ENCODE measurements at places on chromosomes 7 and 10.
A peak's percentile ranks its signal among the peaks of the same experiment; 100 is the strongest.

GRCh38 chr7:124652237-124652636, 113.4 kb downstream of the GPR37 start:
- no peak for DNase-seq

DNA sequence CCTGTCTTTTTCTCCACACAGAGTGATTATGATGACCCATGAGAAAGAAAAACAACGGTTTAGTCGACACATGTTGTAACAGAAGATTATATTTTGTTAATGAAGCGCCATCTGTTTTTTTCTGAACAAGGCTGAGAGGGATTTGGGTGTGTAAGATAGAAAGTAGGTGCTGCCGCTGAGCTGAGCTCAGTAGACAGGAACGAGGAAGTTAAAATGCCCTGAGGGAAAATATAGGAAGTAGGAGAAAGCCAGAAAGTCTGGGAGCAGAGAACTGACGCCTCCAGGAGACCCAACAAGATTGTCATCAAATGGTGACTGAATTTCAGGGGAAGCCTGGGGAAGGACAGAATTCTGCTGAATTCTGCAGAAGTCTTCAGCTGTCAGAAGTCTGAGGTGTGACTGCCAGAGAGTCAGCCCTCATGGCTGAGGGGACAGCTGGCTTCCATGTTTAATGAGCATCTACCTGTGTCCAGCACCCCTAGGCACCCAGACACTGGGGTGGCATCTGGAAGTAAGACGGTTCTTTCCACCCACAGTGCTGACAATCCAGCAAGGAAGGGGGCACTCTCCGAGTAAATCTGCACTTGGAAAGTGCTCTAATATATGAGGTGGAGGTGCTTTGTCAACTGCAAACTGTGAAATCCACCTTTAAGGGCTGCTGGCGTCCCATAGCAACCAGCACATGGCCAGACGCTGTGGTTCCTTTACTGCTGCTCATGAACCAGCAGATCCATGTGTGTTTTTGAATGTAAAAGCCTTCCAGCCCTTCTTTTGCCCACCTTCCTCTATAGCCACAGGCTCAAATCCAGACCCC, 12.5 kb upstream of the TSPAN15 start:
- DNase-seq, result no peak

DNA sequence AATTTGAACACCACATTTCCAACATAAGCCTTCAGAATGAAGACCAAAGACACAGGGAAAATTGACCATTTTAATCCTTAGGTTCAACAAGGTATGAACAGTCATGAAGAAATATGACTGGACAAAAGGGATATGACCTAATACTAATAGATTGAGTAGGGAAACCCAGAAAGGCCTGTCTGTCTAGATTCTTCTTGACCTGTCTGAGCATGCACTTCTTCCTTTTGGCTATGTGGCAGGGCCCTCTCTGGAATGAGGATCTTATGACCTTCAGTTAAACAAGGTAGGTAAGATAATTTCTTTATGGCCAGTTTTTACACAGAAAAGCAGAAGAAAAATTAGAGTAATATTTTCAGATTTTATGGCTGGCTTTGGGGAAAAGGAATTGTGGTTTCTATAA, 3.0 kb upstream of the PHYHIPL start:
- no peak for DNase-seq

DNA sequence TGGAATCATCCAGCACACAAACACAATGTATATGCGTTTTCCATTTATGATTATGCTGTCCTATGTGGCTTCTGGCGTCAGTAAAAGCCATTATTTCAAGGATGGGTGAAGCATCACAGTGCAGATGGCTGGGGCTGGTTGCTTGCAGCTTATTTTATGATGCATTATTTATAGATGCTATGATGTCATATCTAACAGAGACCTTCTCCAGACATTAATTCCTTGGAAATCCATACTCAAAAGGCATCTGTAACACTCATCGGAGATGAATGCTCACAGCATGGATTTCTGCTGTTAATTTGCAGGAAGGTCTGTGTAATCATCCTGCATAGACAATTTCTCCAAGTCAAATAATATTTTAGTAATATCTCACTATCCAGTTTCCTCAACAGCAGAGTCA, 7.2 kb downstream of the RGS10 start:
- no peak for DNase-seq

GRCh38 chr7:6416516-6417145, 31.1 kb downstream of the DAGLB start:
- DNase-seq, result no peak

- no peak for DNase-seq
Measured at GRCh38 chr7:126702242-126703016, 550.3 kb downstream of the GRM8 start.

- DNase-seq, result no peak
Measured at GRCh38 chr10:104333032-104333727, 5.1 kb downstream of the ITPRIP start.

GRCh38 chr10:100858747-100859483, 53.8 kb upstream of the SLF2 start:
- no peak for DNase-seq

DNA sequence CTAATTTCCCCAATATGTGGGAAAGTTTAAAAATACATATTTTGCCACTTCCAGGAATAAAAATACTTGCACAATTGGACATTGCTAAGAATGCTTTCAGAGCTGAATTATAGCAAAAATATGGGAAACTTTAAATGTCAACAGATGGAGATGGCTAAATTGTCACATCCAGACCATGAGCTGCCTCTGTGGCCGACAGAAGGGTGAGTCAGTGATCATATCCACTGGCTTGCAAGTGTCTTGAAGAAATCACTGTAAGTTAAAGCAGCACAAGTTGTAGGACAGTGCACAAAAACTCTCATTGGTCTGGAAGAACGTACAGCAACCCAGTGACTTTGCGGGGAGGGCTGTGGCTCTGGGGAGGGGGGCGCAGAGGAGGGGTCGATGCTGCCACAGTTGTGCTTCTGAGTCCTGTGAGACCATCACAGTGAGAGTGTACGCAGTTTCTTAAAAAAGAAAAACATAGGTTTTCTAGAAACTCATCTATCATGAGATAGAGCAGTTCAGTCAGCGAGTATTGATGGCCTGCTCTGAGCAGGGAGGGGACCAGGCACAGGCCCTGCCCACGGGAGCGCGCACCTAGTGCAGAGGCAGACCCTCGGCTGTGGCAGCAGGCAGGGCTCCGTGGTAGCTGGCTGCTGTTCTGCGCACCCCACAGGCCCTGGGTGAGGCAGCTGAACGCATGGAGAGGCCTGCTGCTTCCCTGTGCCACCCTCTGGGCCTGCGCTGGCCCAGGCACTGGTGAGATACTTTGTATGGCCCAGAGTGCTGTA, 25.5 kb downstream of the LRRC27 start:
- no peak for DNase-seq

DNA sequence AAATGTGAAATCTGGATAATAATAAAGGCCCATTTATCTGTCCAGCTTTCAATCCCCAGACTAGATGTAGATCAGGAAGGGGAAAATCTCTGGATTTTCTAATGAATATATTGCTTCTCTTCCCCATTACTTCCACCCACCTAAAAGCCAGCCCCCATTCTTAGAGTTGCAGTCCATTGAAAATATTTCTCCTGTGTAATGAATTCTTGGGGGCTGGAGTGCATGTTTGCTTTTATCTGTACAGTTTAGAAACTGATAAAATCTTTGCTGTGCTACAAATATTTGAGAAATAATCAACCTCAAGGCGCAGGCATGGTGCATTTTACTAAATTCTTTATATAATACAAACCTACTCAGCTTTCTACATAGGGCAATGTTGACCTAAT, 180.8 kb downstream of the ARID5B start:
- DNase-seq, result no peak

DNA sequence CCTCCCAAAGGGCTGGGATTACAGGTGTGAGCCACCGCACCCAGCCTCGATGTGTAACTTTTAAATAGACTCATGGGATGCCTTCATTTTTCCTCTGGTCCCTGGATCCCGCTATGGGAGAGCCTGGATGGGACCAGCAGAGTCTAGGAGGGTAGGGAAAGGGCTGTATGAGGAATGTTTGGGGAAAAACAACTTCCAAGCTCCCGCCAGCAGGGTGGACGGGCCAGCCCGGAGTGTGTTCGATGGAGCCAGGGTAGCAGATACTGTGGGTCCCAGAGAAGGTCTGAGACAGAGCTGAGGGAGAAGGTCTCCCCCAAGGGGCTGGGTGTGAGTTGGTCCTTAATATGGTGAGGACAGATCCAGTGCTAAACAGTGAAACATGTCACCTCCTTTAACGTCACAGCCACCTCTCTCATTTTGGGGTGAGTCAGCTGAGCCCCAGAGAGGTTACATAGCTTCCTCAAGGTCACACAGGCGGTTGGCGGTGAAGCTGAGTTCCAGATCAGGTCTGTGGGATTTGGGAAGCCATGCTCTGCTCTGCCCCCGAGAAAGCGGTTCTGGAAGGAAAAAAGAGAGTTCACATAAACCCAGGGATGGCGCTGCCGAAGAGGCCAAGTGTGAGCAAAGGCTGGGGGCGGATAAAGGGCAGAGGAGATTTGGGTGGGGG, 66.4 kb downstream of the MYL10 start:
- peak; percentile 11 for DNase-seq

GRCh38 chr10:72044417-72045041, 43.8 kb downstream of the SPOCK2 start:
- no peak for DNase-seq

- DNase-seq, result no peak
Measured at GRCh38 chr7:39461263-39461820, 104.9 kb upstream of the YAE1 start.

DNA sequence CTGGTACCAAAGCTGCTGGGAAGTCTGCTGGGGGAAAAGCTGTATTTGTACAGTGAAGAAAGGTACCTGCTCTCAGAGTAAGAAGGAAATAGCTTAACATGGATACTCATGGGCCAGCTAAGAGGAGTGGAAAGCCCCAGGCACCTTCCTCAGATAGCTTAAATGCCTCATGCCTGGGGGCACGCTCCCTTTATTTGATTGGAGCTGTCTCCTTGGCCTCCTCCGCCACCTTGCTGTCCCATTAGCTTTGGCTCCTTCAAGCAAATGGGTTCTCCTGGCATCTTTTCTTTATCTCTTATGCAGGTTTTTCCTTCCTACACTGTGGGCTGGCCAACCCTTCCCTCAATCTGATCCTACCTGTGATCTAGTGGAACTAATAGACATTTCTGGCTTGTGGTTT, 318.5 kb downstream of the SH2D4B start:
- no peak for DNase-seq

DNA sequence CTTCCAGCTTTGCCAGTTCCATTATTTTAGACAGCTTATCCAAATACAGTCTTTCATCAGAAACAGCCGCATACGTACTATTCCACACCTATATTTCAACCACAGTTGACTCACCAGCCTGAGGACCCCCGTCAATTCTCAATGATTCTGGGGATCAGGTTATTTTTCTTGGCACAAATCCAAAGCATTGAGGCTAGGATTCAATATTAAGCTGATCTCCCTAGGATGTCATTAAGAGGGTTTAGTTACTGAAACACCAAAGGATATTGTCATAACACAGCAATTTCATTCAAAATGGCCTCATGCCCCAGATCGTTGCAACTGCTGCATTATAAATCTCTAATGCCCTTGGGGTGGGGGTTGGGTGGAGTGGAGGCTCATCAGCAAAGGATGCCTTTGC, 214.6 kb downstream of the PTEN start:
- DNase-seq, result no peak

DNA sequence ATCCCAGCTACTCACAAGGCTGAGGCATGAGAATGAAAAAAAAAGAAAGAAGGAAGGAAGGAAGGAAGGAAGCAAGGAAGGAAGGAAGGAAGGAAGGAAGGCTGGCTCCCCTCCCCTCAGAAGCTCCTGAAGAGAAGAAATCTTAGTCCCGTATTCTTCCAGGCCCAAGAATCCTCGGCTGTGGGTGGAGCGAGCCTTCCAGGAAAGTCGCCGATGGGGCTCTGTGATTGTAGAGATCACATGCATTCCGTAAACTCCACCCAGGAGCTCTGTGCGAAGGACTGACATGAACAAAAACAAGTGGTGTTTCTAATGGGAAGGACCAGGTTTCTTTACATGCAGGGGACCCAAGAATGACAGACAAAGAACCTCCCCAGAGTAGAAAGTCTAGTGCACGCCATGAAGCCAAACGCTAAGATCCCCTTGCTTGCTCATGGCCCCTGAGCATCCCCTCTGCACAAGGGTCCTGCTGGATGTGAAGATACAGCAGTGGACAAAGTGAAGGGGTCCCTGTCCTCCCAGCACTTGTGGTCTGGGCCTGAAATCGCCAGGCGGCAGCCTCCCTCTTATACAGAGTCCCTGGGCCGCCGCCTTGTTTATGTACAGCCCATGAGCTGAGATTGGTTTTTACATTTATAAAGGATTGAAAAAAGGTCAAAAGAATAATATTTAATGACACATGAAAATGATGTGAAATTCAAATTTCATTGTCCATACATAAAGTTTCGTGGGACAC, 25.2 kb downstream of the CNPY1 start:
- no peak for DNase-seq

DNA sequence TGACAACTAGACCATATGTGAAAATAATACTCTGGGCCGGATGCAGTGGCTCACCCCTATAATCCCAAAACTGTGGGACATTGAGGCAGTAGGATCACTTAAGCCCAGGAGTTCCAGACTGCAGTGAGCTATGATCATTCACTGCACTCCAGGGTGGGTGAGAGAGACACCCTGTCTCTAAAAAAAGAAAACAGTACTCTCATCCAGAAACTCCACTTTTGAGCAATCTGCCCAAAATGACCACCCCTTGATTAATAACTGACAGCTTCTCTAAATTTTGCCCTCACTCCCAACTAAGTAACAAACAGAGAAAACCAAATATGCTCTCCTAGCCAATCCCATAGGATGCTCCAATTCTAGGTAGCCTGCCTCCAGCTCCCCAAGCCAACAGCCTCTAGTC, 62.5 kb upstream of the AKR1E2 start:
- DNase-seq, result no peak

DNA sequence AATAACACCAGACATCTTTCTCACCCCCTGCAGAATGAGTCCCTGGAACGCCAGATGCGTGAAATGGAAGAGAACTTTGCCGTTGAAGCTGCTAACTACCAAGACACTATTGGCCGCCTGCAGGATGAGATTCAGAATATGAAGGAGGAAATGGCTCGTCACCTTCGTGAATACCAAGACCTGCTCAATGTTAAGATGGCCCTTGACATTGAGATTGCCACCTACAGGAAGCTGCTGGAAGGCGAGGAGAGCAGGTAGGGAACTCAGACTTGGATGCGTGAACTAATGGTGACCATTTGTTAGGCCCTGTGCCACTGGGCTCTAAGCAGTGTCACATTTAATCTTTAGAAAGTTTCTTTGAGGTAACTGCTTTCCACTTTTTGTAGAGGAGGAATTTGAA, 7.1 kb downstream of the VIM start:
- no peak for DNase-seq

- DNase-seq, result no peak
Measured at GRCh38 chr10:75407713-75408508, 6.3 kb upstream of the ZNF503 start.

DNA sequence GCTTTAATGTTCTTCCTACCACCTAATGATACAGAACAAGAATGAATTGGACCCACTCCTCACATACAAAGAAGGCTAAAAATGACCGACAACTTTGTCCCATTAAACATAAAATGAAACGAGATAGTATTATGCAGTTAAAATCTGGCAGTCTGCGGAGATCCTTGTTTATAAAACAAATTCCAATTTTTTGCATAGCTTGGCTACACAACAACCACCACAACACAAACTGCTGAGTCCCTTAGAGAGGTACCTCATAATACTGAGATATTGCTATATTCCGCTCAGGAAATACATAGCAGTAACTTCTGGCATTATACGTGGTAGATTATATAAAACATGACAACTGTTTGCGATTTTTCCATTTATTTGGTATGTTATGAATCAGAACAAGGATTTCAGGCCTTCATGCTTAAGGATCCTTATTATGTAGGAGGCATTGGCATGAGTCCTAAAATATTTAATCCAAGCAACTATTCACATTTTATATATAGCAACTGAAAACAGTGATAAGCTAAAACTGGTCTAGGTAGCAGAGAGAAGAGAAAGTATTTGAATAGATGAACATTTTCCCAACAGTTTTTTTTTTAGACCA, 96.0 kb downstream of the ANK3 start:
- DNase-seq, result no peak
